ENCODE measurements at places on chromosomes 12 and 14. TPM values are rescaled to one million over a fixed set of nuclear protein-coding genes. Genes with fewer than 3 reads are reported as not detected.

TAOK3 gene
- 37.6 TPM for total RNA-seq

CD4 gene
- total RNA-seq: 3.2 TPM

TAS2R19 gene
- 9.6 TPM for total RNA-seq

ANG gene
- total RNA-seq: 8.4 TPM

TMEM253 gene
- not detected for total RNA-seq

OR10G3 gene
- not detected for total RNA-seq

CPNE8 gene
- 13.1 TPM for total RNA-seq

PPTC7 gene
- total RNA-seq: 11.2 TPM

TBX5 gene
- 0.12 TPM for total RNA-seq

BLTP3B gene
- 44.2 TPM for total RNA-seq

SMOC1 gene
- 1.8 TPM for total RNA-seq

MAP3K12 gene
- 51.5 TPM for total RNA-seq

SLC17A8 gene
- total RNA-seq: not detected

PLEK2 gene
- total RNA-seq: 2.6 TPM

CLECL1 gene
- total RNA-seq: not detected

RTN1 gene
- 1.5 TPM for total RNA-seq

DBX2 gene
- 0.12 TPM for total RNA-seq

OTX2 gene
- total RNA-seq: not detected

FLRT2 gene
- total RNA-seq: 62.5 TPM

COA8 gene
- 22.6 TPM for total RNA-seq

BHLHE41 gene
- total RNA-seq: 9.4 TPM

KRT83 gene
- not detected for total RNA-seq

KRT82 gene
- total RNA-seq: not detected

BATF gene
- not detected for total RNA-seq

KRT79 gene
- total RNA-seq: not detected

DEGS2 gene
- total RNA-seq: not detected

CNPY2 gene
- 59.7 TPM for total RNA-seq

KLRK1 gene
- total RNA-seq: not detected

DDN gene
- 0.16 TPM for total RNA-seq

MGP gene
- not detected for total RNA-seq

GYS2 gene
- total RNA-seq: not detected

EID3 gene
- 10.3 TPM for total RNA-seq

All from hair follicle dermal papilla cell (primary cell).